COR-L47 (cell line): ENCODE measurements at places on chromosomes 5 and 9.

GRCh38 chr5:84524491-84524890, 139.8 kb upstream of the EDIL3 start:
- no peak for DNase-seq

GRCh38 chr9:127252410-127253318, 11.9 kb upstream of the GARNL3 start:
- DNase-seq: no peak

DNA sequence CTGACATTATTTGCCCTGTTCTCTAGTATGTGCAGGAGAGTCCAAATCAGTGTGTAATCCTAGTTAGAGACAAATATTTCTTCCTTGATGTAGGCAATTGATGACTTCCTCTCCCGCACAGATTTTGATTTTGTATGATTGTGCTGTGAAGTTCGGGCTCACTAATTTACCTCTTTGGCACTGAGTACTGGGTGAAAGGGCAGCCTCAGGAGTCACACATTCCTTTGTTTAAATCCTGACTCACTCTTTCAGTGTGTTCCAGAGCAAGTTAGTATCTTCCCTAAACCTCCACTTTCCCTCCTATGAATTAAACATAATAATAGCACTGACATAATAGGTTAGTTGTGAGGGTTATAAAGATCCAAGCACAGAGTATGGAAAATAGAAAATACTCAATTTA, 269.7 kb downstream of the ISL1 start:
- DNase-seq: no peak

DNA sequence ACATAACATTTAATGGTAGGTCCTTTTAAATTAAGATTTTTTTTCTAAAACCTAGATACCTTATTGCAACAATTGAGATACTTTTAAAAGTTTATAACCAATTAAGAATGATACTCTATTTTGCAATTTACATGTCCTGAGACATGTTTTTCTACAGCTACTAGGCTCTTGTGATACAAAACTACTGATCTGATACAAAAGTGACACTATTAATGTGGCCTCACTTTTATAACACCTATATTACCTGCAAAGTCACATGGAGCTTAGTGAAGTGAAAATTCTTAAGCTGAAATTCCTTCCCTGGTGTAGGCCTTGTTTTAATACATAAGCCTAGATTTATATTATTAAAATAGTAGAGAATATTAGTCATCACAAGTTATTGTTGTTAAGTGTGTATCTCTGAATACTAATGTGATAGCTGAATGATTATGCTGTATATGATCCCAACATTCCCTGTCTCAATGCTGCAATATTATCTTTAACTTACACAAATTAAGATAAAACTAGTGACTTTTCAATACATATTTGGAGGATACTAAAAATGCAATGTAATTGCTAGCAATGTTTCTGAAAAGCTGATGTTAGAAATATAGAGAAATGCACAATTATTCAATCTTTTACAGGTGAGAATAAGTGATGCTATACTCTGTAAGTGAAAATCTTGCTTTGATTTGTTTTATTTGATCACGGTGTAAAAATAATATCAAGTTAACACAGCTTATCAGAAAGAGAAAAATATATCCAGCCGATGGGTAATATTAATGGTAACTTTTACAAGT, 2.6 kb downstream of the NFIB start:
- DNase-seq: no peak

GRCh38 chr9:16217943-16218701, 652.3 kb downstream of the BNC2 start:
- DNase-seq: no peak

DNA sequence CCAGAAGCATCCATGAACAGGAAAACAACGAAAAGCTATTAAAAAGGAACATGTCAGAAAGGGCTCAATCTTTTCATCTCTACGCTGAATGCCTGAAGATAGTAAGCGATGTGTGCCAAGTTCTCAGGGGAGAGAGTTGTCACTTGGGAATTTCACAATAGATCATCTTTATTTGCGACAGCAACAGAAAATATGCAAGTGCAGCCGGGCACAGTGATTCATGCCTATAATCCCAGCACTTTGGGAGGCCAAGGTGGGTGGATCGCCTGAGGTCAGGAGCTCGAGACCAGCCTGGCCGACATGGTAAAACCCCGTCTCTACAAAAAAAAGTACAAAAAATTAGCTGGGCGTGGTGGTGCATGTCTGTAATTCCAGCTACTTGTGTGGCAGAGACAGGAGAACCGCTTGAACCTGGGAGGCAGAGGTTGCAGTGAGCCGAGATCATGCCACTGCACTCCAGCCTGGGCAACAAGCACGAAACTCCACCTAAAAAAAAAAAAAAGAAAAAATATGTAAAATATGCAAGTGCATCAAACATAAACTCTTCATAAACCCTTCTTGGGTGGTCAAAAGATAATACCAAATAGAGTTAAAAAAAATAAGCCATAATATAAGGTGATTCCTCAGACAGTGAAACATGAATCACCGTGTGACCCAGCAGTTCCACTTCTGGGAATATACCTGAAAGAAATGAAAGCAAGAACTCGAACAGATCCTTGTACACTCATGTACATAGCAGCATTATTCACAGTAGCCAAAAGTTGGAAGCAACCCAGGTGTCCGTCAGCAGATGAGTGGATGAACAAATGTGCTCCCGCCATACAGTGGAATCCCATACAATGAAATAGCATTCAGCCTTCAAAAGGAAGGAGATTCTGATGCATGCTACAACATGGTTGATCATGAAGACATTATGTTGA, 16.2 kb downstream of the SFXN1 start:
- DNase-seq: no peak

- no peak for DNase-seq
Observed at GRCh38 chr9:112869917-112870316, 20.8 kb downstream of the SLC46A2 start.

- DNase-seq: no peak
Observed at GRCh38 chr9:122562134-122562760, 9.3 kb downstream of the OR1N2 start.

DNA sequence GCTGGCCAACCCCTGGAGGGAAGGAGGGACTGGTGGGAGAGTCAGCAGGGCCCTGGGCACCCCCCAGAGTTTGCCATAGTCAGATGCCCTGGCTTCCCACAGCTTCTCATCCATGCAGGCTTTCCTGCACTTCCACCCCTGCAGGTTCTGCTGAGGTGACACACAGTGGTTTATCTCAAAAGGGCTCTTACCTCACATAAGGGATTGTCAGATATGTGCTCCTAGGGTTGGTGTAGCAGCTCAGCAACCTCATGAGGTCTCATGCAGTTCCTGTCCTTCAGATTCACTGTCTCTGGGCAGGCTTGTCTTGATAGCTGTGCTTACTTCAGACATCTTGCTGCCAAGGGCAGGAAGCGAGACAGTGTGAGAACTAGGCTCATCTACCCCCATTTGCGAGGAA, 143.4 kb downstream of the KDM4C start:
- no peak for DNase-seq
